ENCODE measurements at places on chromosomes 13 and 19.
A peak's percentile ranks its signal among the peaks of the same experiment; 100 is the strongest.

GRCh38 chr13:38804536-38804935 is 117.7 kb downstream of the FREM2 start:
- no peak for DNase-seq

GRCh38 chr13:109331011-109331433 is 455.4 kb downstream of the IRS2 start:
- no peak for DNase-seq

- DNase-seq, result no peak
These were observed 8.8 kb downstream of the TPT1 start for GRCh38 chr13:45332036-45332830.

DNA sequence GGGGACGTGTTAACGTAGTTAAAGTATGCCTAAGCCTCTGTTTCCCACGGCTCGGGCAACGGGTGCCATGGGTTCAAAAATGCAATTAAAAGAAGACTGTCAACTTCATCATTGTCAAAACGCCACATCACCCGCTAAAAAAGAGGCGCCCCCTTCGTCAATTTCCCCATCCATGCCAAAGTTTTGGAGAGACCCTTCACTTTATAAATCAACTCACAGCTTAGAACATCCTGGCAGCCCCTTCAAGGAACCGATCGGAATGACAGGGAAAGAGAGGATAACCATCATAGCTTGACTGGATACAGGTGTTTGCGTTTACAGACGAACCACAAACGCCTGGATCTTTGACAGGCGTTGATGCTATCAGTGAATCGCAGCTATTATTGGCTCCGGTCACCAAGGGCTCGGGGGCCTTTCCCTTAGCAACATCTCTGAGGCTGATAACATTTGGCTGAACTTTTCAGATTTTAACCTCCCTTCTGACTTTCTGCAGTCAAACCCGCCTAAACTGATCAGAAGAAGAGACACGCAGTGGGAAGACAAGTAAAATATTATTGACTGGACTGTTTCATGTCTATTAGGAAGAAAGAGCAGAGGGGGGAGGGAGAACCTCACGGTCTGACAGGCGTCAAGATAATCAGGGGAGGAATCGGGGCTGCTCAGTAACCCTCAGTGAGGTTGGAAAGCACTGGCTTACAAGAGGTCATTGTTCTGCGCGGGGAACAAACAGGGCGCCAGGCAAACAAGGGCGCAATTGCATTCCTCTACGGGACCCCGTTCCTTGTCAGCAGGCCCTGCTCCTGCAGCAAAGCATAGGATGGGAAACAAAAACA is 322.5 kb upstream of the ZNF507 start:
- DNase-seq, result no peak

- no peak for DNase-seq
These were observed 3.2 kb upstream of the PDE4C start for GRCh38 chr19:18229474-18229873.

- peak; percentile 91 for DNase-seq
These were observed 15.9 kb downstream of the ZNF787 start for GRCh38 chr19:56105090-56105701.

DNA sequence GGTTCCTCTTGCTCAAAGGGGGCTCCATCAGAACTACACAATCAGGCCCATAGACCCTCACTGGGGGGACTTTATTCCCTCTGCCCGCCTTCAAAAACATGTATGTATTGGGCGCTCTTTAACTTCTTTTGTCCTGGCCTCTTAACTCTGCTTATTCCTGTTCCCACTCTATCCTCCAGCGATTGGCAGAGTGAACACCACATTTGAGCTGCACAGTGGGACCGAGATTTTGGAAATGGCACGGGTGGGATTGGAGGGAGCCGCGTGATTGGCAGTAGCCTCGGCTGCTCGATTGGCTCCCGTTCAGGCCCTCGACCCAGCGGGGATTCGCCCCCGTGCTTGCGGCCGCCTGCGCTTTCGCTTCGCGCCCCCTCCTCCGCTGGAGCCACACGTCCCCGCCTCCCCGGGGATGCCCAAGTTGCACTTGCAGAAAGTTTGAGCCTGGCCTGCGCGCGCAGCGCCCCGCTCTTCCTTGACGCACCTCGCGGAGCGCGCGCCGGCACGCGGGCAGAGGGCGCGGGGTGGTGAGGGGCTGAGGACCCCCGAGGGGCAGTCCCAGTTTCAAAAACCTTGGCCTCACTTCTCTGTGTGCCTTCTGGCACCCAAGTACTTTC is at the start of gene ZIC5:
ZIC5 (minus strand) TSS at position 192 of the 614 bp plus-strand sequence; CDS start at position 28, 164 bp downstream.
- DNase-seq, result peak; percentile 57

DNA sequence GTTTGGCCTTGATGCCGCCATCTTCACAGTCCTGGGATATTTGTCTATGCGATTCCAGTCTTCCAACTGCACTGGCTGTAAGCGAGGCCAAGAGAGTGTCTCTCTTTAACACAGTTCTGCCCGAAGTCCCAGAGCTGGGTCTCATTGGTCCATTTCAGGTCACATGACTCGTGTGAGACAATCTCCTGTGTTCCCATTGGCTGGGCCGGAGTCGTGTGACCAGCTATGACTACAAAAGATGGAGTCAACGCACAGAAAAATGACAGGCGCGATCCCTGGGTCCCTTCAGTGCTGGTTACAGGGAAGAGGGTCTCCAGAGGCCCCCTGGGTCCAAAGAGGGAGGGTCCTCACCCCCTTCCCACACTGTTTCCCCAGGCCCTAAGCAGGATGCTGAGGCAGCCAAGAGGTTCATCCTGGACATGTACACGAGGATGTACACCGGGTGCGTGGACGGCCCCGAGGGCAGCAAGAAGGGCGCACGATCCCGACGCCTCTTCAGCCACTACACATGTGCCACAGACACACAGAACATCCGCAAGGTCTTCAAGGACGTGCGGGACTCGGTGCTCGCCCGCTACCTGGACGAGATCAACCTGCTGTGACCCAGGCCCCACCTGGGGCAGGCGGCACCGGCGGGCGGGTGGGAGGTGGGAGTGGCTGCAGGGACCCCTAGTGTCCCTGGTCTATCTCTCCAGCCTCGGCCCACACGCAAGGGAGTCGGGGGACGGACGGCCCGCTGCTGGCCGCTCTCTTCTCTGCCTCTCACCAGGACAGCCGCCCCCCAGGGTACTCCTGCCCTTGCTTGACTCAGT is 15.9 kb upstream of the S1PR4 start:
- no peak for DNase-seq

DNA sequence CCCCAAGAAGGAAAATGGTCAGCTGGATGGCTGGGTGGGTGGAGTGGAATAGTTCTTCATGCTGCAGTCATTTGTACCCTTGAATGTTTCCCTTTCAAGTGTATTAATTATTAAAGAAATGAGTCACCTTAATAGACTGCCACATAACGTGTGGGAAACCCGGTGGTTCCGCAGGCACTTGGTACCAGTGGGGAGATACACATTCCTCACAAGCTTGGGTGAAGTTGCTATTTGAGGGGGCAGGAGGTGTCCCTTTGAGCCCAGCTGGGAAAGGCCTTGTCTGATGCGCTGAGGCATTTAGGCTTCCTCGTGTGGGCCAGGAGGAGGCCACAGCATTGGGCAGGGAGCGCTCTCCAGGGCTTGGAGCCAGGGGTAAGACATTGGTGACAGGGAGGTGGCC is 57.7 kb downstream of the ATP8A2 start:
- no peak for DNase-seq

DNA sequence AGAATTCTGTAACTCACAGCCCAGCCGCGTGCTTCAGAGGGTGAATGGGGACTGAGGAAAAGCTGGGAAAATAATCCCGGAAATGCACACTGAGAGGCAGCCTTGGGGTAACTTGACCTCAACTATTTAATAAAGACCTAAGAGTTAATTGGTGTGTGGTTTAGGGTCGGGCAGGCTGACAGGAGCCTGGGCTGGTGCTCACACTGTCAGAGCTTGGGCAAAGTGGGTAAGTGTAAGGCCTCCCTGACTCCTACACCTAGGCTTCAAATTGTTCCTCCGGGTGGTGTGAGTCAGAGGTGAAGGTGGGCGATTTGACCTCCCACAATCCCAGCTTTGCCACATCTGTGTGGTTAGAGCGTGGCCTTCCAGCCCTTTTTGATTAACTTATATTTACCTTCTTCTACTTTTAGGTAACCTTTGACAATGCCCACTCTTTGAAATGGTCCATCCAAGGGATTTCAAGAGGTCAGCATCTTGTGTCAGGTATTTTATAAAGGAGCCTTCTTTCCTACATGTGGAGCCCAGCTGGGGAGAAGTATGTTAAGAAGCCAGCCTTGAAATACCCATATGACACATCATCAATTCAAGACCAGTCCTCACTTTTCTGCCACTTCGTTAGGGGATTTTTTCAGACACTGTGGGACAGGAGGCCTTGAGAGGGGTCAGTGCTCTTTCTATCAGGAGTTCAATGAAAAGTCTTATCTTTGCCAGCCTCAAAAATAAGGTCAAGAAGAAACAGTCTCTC is 114.2 kb downstream of the NUFIP1 start:
- no peak for DNase-seq

DNA sequence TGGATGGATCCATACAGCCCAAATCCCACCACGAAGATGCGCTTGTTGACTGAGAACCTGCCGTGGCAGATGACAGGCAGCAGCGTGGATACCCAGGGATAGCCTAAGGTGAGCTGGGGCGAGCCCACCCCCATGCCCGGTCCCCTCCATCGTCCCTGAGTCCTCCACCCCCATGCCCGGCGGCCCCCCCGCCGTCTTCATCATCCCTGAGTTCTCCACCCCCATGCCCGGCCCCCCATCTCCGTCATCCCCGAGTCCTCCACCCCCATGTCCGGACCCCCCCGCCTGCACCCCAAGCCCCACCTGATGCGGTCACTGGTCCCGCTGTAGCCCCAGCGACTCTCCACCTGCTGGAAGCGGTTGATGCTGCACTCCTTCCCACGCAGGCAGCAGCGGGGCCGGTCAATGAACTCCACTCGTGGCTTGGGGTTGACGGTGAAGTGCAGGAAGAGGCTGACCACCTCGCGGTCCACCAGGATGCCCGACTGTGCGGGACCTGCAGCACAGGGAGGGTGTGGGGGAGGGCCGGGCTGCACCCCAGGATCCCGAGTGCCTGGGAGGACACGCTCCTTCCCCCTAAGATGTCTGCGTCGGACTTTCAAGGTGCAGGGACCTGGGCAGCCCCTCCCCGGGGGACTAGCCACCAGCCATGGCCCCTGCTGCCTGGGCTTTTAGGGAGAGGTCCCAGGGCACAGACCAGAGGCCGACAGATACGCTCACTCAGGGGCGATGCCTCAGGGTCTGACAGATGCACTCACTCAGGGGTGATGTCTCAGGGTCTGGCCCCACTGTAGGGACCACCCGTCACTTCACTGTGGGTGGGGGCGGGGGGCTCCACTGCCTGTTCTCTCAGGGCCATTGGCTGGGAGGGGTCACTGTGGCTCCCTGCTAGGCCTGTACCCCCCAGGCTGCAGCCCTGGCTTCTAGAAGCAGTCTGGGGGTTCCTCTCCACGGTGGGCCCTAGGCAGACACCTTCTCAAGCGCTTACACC is 28.0 kb downstream of the BTBD2 start:
- DNase-seq, result no peak
